ENCODE measurements at places on chromosomes 1 and 21. TPM values are rescaled to one million over a fixed set of nuclear protein-coding genes. Genes with fewer than 3 reads are reported as not detected.

- no peak for DNase-seq
Observed at GRCh38 chr1:18470671-18471355, 9.9 kb upstream of the KLHDC7A start.

- DNase-seq, result no peak
Observed at GRCh38 chr1:73617145-73617544, 580.8 kb downstream of the LRRIQ3 start.

- no peak for DNase-seq
Observed at GRCh38 chr1:10697621-10698160, 98.8 kb downstream of the CASZ1 start.

The ABCD3 gene
- total RNA-seq, result 102 TPM

All from mucosa of gallbladder (tissue), 1 donor.